Upper lobe of left lung (tissue), 6 donors: ENCODE measurements at places on chromosomes 11 and 22.

- H3K27me3 ChIP-seq, result no peaks in the 10 kb centered on the region
- peaks cover 33% of the 10 kb centered on the region for H3K36me3 ChIP-seq
- no peak overlapping the region for H3K4me3 ChIP-seq
- peaks cover 33% of the 10 kb centered on the region for H3K4me1 ChIP-seq
Observed at GRCh38 chr11:68269414-68270081, 2.2 kb downstream of the C11orf24 start.

DNA sequence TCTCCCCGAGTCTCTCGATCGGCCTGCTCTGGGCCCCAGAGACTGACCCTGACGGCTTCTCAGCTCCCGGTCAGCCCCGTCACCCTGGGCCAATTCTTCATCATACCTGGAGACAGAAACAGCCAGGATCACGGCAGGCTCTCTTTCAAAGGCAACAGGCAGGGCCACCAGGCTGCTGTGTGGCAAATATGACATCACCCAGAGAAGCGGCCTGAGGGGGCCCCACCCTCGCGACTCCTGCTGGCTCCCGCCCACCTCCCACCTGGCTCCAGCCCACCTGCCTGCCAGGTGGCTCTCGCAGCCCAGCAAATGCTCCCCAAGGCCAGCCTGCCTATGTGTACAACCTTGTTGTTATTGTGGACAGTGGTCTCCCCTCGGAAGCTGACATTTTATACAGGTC is 24.9 kb upstream of the PACSIN2 start:
- H3K36me3 ChIP-seq, result no peaks in the 10 kb centered on the region
- H3K27me3 ChIP-seq, result no peaks in the 10 kb centered on the region
- no peak for DNase-seq
- peaks cover 4% of the 10 kb centered on the region for H3K4me1 ChIP-seq
- no peak overlapping the region for H3K27ac ChIP-seq

DNA sequence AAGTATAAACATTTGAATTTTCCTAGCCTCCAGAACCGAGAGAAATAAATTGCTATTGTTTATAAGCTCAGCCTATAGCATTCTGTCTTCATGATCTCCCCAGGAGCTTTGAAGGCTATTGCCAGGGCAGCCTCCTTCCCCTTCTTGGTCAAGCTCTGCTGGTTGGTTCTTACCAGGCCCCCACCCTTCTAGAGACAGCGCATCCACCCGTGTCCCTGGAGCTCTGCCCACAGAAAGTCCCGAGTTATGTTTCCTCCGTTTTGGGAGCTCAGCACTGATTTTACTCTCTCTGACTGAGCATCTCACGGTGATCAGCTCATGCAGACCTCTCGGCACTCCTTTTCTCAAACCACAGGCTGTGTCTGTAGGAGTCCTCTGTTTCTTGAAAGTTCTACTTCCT is 123.8 kb upstream of the SORL1-AS1 start:
- H3K27me3 ChIP-seq, result no peaks in the 10 kb centered on the region
- peaks cover 17% of the 10 kb centered on the region for H3K4me1 ChIP-seq
- H3K27ac ChIP-seq, result peak overlapping the region; percentile 71

DNA sequence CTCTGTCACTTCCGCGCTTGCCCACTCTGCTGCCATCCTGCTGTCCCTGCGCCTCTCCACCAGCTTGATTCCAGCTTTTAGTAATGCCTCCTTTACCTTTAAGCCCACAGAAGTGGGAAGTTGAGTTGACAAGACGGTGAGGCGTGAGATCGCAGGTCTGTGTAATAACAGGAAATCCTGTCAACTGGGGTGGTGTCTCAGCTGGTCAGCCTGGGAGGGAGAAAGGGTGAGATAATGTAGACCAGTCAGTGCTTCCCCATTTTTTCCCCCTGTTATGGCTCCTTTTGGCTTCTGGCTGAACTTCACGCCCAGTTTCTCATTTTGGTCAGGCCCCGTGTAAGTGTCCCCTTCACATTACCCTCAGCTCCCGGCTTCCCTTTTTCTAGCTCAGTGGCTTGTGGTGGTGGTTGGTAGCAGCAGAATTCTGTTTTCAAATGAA is 98.9 kb downstream of the TRAF6 start:
- DNase-seq, result no peak
- peaks cover 4% of the 10 kb centered on the region for H3K36me3 ChIP-seq
- peaks cover 29% of the 10 kb centered on the region for H3K4me1 ChIP-seq
- H3K4me3 ChIP-seq, result no peak overlapping the region

- H3K27ac ChIP-seq, result no peak overlapping the region
- peaks cover 15% of the 10 kb centered on the region for H3K4me1 ChIP-seq
- no peaks in the 10 kb centered on the region for H3K36me3 ChIP-seq
- DNase-seq, result peak; percentile 47
- H3K4me3 ChIP-seq, result no peak overlapping the region
Observed at GRCh38 chr22:37298748-37299495, 16.6 kb downstream of the CYTH4 start.

DNA sequence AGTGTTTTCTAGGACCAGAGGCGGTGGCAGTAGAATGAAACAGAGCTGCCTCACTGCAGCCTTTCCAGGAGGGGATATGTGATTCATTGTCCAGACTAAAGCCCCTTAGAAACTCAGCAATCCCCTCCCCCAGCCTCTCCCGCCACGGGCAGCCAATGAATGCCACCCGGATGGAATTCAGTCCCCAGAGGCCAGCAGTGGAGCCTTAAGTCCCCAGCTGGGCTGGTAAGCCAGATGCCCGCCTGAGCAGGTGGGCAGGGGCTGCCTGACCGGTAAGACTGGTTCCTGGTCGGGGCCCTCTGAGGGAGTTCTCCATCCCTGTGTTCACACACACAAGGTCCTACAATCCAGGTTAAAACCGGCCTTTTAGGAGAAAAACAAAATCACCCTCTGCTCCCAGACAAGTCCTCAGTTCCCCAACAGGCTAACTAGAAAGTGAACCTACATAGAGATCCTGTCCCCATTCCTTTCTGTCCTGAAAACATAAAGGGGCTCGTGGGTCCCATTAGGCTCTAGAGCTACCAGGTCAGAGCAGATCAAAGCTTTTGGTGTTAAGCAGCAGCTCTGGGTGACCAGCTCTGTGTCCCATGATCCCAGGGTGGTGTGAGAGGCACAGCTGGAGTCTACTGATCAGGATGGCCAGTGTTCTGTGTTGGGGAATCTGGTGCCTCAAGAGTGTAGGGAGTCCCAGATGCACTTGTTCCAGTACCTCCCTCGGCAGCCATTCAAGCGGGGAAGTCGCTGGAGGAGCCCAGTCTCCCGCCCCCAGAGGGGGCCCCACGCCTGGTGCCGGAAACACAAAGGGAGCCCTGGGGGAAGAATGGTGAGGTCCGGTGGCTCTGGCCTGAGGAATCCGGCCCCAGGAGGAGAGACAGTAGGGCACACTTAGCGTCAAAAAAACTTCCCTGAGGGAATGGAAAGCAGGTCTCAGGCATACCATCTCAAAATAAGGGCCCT is 2.6 kb downstream of the PATZ1 start:
- H3K27me3 ChIP-seq, result no peaks in the 10 kb centered on the region
- DNase-seq, result peak; percentile 85
- peaks cover 20% of the 10 kb centered on the region for H3K36me3 ChIP-seq
- peak overlapping the region; percentile 85 for H3K4me3 ChIP-seq
- H3K27ac ChIP-seq, result peak overlapping the region; percentile 91
- peaks cover 52% of the 10 kb centered on the region for H3K4me1 ChIP-seq
